ENCODE measurements at places on chromosomes 2 and 18.

DNA sequence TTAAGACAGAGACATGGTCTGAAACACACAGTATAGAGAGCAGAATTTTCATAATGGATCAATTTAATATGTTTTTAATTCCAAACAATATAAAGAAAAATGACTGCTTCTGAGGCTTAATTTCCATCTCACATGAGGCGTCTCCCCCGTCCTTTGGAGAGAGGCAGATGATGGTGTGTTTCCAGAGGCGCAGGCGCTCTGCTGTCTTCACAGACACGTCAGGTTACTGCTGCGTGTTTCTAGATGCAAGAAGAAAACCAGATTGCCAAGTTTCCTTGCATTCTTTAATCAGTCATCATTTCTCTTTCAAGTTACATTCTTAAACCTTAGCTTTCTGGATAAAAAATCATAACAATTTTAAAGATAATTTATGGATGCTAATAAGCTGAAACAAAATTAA, 160.2 kb downstream of the ATP9B start:
- no peak for DNase-seq

GRCh38 chr2:69612200-69612599, 31.3 kb downstream of the AAK1 start:
- DNase-seq: peak; percentile 78

- no peak for DNase-seq
Measured at GRCh38 chr2:206255003-206255402, 19.5 kb upstream of the ZDBF2 start.

- no peak for DNase-seq
Measured at GRCh38 chr2:44680424-44680971, 261.0 kb upstream of the SIX3 start.

GRCh38 chr2:88561646-88562388, 65.4 kb downstream of the EIF2AK3 start:
- DNase-seq: no peak

DNA sequence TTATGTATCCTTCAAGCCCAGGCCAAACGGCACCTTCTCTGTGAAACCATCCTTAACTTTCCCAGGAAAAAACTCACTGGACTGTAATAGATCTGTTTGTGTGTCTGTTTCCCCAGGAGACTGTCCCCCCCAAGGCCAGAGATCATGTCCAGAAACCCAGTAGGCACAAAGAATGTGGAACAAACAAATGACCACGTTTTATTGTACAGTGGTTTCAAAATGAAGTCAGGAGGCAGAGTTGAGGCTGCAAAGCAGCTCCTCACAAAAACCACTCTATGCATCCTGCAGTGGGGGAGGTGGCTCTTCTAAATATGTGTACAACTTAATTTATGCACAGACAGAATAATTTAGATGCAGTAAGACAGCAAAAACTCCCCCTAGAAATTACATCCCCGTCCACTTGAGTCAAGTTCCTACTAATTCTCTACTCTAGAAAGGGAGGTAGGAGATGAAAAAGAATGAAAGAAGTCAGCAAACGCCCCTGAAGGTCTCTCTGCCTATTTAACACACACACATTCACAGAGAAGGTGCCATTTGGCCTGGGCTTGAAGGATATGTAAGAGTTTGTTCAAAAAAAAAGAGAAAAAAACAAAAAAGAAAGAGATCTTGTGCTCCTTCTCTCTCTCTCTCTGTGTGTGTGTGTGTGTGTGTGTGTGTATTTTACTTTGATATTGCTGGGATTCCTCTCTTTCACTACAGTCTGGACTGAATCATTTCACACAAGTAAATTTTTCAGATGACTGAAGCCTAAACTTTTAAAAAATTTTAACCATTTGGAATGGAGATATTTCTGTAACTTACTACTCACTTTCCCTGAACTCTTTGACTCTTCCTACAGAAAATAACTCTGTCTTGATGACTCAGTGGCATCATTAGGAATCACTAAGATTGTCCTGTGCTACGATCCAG, 19.5 kb downstream of the BCL2 start:
- DNase-seq: no peak

GRCh38 chr2:48395658-48396057, 134.3 kb upstream of the STON1 start:
- peak; percentile 52 for DNase-seq
